Activated T-cell treated with anti-CD3 and anti-CD28 coated beads, Interleukin-2, amount 50 U/mL, for 48 hours (primary cell): ENCODE measurements at places on chromosomes 5 and 9.

GRCh38 chr5:142342128-142342981 is 17.5 kb upstream of the SPRY4 start:
- DNase-seq, result no peak

- no peak for DNase-seq
Measured at GRCh38 chr5:172775326-172776234, 4.6 kb upstream of the DUSP1 start.

DNA sequence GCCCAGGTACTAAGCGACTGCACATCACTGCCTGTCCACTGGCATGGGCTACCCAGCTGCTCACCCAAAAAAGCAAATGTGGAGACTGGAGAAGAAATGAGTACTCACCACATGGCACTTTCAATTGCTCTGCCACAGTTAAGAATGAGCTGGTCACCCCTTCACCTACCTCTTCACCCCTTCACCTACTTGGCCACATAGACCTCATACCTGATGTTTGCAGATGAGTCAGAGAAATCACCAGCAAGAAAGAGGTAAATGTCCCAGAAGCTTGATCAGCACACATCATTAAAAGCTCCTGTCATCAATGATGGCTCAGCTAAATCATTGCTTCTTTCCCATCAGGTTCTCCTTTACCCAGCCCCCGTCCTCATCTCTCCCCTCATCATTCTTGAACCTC is 7.6 kb upstream of the PRUNE2 start:
- no peak for DNase-seq

DNA sequence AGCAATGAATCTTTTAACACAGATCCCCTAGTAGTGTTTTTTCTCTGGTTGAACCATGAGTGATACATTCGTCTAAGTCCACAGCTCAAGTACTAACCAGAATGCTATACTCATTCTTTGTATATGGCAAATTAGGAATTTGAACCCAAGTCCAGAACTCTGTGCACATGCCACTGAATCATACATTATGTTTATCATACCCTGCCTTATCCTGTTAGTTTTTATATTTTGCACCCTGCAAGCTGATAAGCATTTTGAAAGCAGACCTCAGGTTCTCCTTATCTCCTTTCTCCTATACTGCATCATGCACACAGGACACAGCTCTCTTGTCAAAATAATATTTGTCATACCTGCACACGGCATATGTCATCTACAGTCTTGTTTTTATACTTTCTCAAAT is 54.6 kb upstream of the ELL2 start:
- no peak for DNase-seq

GRCh38 chr9:134408939-134409737 is 82.9 kb downstream of the RXRA start:
- no peak for DNase-seq

DNA sequence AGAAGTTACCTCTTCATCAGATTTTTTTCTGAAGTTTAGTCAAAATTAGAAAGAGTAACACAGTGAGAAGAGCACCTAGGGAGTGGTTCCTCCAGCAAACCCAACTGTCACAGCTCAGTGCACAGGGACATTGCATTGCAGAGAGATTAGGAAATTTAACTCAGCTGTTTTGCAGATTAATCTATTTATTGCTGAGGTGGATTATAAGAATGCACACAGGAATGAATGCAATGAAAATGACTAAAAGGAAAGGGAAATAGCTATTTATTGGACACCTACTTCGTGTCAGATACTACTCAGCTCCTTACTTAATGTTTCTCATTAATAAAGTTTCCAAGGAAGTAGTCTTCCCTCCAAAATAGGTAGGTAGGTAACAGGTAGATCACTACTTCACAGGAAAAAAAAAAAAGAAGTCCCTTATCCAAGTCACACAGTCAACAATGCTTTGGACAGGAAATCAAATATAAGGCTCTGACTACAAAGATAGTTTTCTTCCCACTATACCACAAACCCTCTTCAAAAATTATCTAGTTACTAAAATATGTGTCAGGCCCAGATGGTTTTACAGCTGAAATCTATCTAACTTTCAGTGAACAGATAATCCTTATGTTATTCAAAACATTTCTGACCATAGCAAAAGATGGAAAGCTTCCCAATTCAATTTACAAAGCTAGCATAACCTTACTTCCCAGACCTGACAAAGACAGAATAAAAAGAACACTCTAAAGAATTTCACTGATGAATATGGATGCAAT is 442.2 kb upstream of the MPDZ start:
- no peak for DNase-seq

DNA sequence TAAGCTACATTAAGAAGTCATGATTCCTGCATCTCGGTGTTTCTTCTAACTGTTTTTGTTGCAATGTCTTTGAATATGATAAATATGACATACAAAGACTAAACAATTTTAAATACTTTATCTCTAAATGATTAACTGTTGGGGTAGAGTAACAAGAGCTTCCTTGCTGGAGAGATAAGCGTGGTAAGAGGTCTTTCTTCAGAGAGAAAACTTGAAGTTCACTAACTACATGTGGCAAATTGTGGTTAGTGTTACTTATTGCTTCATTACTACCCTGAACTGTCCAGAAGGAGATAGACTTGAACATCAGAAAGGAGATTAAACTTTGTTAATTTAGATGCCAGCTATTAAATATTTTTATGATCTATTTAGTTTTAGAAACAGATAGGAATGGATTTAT is 7.0 kb upstream of the ARSB start:
- DNase-seq, result no peak

DNA sequence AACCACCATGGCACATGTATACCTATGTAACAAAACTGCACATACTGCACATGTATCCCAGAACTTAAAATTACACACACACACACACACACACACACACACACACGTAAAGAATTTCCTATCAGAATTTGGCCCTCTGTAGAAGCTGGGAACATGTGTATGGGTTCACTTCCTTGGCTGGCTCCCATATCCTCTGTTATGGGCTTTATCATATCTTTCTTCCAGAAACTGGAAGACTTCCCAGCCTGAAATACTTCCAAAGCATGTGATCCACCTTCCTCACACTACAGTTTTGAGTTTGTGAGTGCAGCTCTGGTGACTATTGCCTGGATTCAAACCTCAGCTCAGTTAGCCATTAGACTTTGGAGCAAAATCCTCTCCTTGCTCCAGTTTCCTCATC is 78.6 kb upstream of the GDNF start:
- no peak for DNase-seq

DNA sequence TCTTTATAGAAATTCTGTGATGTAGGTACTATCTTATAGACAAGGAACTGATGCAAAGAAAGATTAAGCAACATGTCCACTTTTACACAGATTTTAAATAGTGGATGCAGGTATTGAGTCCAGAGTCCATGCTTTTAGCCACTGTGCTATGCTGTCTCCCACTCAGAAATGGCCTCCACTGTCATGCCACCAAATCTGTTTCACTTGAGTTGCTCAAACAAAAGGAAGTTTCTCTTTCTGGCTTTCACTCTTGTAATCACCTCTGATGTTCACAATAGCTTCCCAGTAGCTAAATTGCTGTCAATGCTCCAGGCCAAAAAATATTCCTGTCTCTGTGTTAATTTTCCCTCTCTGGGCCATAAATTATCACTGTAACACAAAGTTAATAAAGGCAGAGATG is 77.0 kb upstream of the RASA1 start:
- DNase-seq, result no peak

DNA sequence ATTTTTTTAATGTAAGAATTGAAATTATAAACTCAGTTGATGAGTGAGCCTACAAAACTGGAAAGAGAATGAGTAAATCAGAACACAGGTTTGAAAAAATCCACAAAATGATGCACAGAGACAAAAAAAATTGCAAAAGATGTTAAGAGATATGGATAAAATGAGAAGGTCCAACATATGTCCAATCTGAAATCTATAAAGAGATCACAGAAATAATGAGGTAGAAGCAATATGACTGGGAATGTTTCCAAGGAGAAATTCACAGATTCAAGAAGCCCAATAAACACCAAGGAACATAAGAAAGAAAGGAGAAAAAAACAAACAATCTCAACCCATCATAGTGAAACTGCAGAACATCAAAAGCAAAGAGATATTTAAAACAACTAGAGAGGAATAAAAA is 288.4 kb upstream of the SLC30A5 start:
- no peak for DNase-seq

DNA sequence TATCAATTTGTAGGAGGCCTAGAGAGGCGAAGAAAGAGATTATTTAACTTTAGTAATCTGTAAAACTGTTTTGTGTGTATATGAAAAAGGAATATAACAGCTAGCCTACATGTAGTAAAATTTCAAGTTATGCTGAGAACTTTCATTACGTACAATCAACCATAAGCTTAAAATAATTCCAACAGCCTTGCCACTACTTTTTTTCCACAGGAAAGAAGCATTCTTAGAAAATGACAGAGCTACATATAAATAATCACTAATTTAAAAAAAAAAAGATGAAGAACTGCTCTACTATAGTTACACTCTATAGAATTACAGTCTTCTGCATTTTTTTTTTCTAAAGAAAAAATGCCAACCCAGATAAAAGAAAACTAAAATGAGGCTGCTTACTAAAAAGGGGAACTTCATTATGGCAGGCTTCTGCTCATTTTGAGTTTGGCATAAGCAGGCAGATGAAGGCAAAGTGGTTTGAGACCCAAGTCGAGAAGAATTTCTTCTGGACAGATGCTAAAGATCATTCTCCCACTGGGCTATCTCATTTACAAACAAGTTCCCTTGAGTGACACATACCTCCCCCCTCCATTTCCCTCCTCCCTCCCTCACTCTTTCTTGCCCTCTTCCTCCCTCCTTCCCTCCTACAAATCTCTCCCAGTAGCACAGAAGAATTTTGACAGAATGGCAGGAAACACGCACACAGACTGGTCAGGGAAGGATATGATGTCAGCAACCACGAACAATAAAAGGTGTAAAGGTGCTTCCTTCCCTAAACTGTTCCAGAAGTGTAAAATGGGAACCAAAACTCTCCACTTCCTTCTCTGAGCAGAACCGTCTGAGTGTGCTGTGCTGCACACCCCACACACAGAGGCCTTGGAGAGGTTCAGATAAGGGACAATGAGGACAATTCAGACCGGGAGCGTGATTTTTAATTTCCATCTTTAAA is 56.1 kb downstream of the MEF2C start:
- peak; percentile 17 for DNase-seq

DNA sequence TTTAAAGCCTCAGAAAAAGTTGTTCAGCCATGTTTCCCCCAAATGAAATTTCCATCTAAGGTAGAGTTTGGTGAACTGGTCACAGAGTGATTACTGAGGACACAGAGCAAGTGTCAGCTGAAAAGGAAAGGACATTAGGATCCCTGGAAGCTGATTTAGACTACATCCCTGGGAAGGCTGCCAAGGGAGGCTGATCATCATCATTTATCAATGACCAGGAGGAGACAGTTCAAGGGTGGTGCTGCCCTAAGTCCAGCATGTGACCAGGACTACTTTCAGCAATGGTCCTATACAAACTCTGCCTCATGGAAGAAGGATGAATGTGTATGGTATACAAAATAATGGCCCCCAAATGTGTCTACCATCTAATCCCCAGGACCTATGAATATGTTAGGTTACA is 120.6 kb downstream of the PIK3R1 start:
- no peak for DNase-seq

GRCh38 chr5:112930082-112930344 is 8.0 kb upstream of the REEP5 start:
- no peak for DNase-seq

GRCh38 chr5:150082889-150083288 is 3.5 kb downstream of the CSF1R start:
- DNase-seq, result peak; percentile 12

GRCh38 chr9:69324549-69325401 is at the start of gene ENTREP1:
Gene ENTREP1 (plus strand): TSS chr9:69325215. CDS start chr9:69325310, 95 bp downstream.
- peak; percentile 24 for DNase-seq

- DNase-seq, result no peak
Measured at GRCh38 chr9:136622538-136622948, 40.2 kb upstream of the EGFL7 start.

DNA sequence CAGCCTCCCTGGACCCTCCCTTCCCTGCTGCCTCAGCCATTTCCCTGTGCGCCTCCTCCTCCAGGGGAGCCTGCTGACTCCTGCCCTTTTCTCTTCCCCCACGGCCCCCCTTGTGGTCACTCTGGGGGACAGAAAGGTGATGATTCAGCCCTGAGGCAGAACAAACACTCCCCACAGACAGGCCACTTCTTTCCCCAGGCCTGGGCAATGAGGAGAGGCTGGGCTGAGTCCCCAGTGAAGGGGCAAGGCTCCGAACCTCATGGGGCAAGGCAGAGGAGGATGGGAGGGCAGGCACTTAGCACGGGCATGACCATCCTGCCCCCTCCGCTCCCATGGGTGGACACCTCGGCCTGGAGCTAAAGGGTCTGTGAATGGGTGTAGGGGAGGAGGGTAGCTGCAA is 21.0 kb downstream of the CSF1R start:
- DNase-seq, result no peak

- no peak for DNase-seq
Measured at GRCh38 chr9:109766351-109766750, 13.6 kb upstream of the PALM2AKAP2 start.

- no peak for DNase-seq
Measured at GRCh38 chr5:125088522-125089105, 342.2 kb upstream of the ZNF608 start.

DNA sequence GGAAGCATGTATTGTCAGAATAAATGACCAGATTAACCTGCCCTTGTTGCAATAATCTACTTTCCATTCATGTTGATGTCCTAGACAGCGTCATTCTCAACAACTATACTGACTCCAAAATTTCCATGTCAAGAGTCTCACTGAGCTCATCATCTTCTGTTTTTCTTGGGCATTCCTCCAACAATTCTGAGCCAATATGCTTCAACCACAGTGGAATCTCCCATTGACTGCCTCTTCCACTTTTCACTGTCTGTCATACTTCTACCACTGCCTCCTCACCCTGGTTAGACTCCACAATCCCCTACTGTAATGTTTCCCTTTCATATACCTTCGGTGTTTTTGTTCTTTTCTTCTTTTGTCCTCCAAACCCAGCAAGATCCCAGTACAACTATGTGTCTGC is 162.8 kb downstream of the TLE1 start:
- no peak for DNase-seq

GRCh38 chr5:111142932-111143331 is 50.8 kb downstream of the WDR36 start:
- no peak for DNase-seq

- DNase-seq, result no peak
Measured at GRCh38 chr9:75657015-75657414, 233.5 kb upstream of the PCSK5 start.

- peak; percentile 62 for DNase-seq
Measured at GRCh38 chr9:35035851-35036701, 36.3 kb downstream of the VCP start.

DNA sequence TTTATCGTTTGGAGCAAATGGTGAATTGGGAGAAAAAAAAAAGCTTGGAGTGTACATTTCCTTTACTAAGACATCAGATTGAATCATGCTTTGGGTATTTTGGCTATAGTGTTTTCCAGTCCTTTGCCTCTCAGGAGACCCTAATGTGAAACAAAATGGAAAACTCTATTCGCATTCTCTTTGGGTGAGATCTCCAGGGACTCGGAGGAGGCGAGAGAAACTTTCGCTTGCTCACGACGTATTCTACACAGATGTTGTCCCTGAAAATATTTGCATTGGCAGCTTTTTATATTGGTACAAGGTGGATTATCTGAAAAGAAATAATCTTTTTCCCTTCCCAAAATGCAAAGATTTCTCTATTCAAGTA is 1240.1 kb upstream of the WWC1 start:
- DNase-seq, result no peak
